ENCODE measurements at places on chromosomes 11 and 22.

- DNase-seq: no peak
Observed at GRCh38 chr11:35274909-35275785, 136.2 kb downstream of the CD44 start.

- DNase-seq: no peak
Observed at GRCh38 chr11:93123351-93123898, 74.4 kb downstream of the SLC36A4 start.

- DNase-seq: no peak
Observed at GRCh38 chr11:24679821-24680351, 183.0 kb downstream of the LUZP2 start.

DNA sequence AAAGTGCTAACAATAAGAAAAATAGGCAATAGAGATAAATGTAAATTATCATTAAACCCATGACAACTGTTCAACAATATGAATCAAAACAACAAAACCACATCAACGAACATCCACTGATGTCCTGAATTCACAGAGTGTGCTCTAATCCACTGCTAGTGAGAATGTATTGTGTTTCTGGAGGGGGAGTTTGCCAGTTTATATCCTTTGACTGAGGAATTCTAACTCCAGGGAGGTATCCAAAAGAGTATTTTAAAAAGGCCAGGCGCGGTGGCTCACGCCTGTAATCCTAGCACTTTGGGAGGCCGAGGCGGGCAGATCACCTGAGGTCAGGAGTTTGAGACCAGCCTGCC, 1.7 kb upstream of the WEE1 start:
- DNase-seq: no peak

GRCh38 chr11:12725055-12725862, 51.0 kb downstream of the TEAD1 start:
- DNase-seq: no peak

- no peak for DNase-seq
Observed at GRCh38 chr11:78449866-78450265, 32.2 kb upstream of the GAB2 start.
